ENCODE measurements at places on chromosomes 7 and 10.

DNA sequence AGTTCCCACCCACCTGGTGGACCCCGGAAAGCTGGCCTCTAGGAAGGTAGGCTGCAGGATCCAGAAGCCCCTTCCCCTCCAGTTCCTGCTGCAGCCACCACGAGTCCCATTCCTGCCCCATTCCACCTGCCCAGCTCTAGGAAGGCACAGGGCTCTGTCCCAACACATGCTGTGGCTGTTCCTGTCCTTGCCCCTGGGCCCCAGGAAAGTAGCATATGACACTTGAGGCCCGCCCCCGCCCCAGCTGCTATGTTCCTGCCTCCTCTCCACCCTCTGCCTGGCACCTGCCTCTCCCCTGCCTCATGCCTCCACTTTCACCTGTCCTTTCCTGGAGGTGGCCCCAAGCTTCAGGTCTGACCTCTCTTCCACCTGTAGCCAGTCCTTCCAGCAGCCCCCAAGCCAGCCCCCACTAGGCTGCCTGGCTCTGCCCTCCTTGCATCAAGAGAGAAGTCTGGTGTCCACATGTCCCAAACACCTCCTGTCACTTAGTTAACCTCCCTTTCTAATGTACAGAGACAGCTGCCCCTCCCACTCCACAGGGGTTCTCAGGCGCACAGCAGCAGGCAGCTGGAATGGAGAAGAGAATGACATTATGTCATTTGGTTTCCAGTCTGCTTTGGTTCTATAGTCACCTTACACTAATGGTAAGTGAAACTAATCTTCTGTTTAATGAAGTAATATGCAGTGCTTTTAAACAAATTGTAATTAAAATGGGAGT is 22.7 kb downstream of the YKT6 start:
- no peak for DNase-seq

DNA sequence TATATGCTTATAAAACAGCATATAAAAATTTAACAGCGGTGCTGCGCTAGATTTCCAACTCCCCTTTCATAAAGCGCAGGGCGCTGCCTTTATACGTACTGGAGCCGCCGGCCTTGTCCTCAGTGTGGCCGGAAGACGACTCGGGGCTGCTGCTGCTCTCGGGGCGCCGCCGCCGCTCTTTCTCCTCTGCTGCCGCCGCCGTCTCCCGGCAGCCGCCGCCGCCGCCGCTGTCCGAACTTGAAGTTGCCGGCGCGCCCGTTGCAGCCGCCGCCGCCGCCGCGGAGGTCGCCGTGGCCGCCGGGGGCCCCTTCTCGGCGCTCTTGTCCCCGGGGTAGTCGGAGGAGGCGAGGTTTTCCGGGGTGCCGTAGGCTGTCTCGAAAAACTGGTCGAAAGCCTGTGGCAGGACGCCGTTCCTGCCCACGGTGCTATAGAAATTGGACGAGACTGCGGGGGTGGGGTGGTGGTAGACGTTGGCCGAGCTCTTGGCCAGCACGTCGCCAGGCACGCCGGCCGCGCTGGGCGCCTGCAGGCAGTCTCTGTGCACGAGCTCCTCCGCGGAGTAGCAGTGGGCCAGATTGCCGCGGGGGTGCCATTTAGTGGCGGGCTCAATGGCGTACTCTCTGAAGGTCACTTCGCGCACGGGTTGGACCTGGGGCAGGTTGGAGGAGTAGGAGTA is 557 bp downstream of the HOXA11 start:
- DNase-seq: no peak

DNA sequence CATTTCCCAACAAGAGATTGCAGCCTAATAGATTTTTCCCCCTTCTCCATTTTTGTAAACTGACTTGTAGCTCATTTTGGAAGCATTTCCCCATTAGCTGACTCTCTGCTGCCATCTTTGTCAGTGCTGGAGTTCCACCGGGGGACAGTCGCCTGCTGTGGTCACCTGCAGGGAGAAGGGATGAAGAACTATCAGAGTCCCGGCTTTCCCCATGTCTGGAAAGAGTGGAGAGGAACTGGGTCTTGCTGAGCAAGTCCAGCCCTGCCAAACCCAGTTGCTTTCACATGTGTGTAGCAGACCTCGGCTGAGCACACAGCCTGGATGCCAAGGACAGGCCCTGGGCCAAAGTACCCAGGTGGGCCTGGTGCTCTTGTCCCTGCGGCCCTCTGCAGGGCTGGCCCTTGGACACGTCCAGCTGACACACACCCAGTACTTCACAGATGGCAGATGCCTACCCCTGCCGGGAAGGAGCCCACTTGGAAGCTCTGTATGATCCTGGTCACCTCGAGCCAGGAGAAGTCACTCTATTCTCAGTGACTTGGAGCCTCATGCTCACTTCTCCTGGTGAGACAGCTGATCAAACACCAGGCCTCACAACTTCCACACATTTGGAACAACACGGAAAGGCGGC is 157.3 kb upstream of the NPVF start:
- DNase-seq: no peak

- no peak for DNase-seq
Observed at GRCh38 chr7:2080477-2080876, 152.3 kb downstream of the MAD1L1 start.
